Ovary (tissue), 10 donors: ENCODE measurements at places on chromosomes 13 and 19.

GRCh38 chr19:49333418-49333805 is 1.8 kb upstream of the CD37 start:
- DNase-seq: no peak

DNA sequence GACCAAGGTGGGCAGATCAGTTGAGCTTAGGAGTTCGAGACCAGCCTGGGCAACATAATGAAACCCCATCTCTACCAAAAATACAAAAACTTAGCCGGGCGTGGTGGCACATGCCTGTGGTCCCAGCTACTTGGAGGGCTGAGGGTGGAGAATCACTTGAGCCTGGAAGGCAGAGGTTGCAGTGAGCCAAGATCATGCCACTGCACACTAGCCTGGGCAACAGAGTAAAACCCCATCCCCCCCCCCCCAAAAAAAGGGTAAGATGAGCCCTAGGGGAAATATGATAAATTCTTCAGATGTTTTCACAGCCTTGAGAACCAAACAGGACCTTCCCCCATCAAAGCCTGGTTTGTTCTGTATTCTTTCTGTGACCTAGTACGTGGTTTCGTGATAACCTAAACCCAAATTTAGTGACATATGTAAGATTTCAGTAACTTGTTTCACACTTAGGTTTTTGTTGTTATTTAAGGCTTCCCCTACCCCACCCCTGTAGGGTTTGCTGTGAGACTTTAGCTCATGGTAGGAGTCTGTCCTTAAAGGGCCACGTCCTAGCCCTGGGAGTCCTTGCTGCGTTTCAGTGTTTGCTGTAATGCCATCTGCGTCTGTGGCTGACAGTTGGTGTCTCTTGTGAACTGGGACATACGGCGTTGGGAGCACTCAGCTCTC is 49.6 kb downstream of the MYO9B start:
- no peak for DNase-seq

- DNase-seq: no peak
Measured at GRCh38 chr13:41139296-41139966, 6.8 kb upstream of the KBTBD6 start.

DNA sequence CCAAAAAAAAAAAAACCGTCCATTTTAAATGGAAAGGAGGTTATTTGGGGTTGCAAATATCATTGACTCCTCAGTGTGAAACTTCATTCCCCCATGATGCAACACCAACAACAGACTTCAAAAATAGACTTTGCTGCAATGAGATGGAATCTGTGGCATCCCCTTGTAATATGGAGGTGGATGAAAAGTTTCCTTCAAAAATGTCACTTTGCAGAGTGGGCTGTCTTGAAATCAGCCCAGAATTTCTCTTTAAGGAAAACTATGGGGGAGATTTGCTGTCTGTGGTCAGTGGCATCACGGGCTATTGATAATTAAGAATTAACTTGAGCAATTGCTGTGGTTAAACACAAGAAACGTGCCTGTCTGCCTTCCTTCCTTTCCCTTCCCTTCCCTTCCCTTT is 1.5 kb downstream of the GPR18 start:
- no peak for DNase-seq

DNA sequence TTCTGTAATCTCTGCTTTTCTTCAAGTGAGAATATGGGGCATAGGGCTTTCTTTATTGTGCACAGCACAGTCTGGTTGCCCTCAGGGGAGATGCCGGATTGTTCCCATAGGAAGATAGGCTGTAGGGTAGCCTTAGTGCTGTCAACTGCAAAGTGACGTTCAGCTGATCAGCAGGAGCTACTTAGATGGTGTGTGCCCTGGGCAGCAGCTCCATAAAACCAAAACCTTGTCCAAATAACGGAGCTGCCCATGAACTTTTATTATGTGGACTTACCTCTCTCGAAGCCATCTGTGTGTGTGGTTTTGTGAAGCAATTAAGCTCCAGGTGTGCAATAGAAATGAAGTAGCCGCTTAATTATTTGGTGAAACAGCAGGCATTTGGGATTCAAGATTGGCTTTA is 120.0 kb upstream of the RNF113B start:
- no peak for DNase-seq

DNA sequence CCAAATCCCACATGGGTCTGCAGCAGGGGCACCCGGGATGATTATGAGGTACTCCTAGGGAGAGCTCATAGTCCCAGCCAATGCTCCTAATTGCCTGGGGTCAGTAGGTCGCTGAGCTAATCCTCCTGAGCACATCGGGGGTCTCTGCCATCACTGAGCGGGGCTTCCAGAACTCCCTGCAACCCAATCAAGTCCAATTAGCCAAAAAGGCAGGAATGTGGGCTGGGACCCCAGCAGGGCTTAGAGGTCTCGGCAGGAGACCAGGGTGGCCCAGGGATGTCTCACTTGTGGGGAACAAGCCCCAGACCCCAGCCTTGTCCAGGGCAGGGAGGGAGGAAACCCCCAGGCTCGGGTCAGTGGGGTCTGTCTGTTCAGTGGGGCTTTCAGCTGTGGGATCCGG is 17.1 kb upstream of the CPAMD8 start:
- no peak for DNase-seq

- no peak for DNase-seq
Measured at GRCh38 chr19:45922281-45922680, 7.7 kb upstream of the NANOS2 start.
